Fibroblast of lung (primary cell): ENCODE measurements at places on chromosomes 11 and 22. TPM values are rescaled to one million over a fixed set of nuclear protein-coding genes. Genes with fewer than 3 reads are reported as not detected.
A peak's percentile ranks its signal among the peaks of the same experiment; 100 is the strongest.

GRCh38 chr11:105696000-105696399 lies 86.1 kb downstream of the GRIA4 start:
- no peak for DNase-seq
- H3K4me1 ChIP-seq: no peaks in the 10 kb centered on the region
- H3K36me3 ChIP-seq: no peaks in the 10 kb centered on the region

DNA sequence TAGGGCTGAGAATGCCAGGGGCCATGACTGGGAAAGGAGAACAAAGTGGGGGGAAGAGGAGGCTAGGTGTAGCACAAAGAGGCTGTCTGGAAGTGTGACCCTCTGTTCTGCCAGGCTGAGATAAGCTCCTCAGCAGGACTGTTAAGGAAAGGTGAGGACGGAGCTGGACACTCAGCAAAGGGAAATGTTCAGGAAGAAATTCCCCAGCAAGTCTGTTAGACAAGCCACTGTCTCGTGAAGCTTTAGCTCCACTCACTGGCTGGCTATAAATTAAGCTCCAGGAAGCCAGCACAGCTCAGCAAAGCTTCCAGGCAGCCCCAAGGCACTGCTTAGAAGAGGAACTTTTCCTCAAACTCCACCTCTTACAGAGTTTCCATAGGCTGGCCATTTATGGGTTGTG lies 181.2 kb upstream of the API5 start:
- no peak overlapping the region for H3K4me3 ChIP-seq
- no peaks in the 10 kb centered on the region for H3K36me3 ChIP-seq
- no peak for DNase-seq
- H3K4me1 ChIP-seq: no peaks in the 10 kb centered on the region
- no peak overlapping the region for H3K27ac ChIP-seq
- no peaks in the 10 kb centered on the region for H3K27me3 ChIP-seq

- H3K27me3 ChIP-seq: no peaks in the 10 kb centered on the region
- peak; percentile 100 for DNase-seq
- H3K27ac ChIP-seq: peak overlapping the region; percentile 92
- peaks cover 19% of the 10 kb centered on the region for H3K4me1 ChIP-seq
- H3K36me3 ChIP-seq: no peaks in the 10 kb centered on the region
These were observed 7.5 kb upstream of the WEE1 start for GRCh38 chr11:9565822-9566560.

The OR2AT4 gene
- not detected in 2 replicates for total RNA-seq

The FREY1 gene
- 0.77 and 0.83 TPM in 2 replicates for total RNA-seq

The SLC25A18 gene
- total RNA-seq: under 0.01 TPM in 1 of 2 replicates, not detected in the other
